ENCODE measurements at places on chromosomes 2 and 18.

DNA sequence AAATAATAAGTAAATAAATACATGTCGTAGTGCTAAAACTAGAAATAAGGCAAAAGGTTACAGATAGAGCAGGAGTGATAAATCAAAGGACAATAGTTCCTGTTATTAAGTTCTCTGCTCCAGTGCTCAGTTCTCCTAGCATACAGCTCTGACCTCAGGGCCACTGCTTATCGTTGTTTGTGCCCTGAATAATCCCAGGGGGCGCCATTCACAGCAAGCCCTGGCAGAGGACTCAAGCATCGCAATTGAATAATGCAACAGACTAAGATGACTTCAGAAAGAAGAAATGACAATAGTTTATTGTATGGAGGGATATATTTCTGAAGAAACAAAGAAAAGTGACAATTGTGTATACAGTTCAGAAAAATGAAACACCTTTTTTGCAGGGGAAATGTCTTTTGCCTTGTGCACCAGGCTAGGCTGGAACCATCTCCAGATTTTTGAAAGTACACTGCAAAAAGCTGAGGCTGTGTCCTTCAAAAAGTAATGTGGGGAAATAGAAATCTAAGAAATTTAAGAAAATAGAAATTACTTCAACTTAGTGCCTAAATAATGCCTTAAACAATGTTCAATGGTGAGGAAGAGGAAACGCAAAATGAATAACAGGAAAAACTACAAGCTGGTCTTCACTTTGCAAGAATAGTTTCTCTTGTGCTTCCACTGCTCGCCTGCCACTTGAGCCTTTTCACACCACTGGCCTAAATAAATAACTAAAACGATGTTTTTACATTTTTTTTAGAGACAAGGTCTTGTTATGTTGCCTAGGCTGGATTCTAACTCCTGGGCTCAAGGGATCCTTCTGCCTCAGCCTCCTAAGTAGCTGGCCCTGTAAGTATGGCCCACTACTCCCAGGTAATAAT is 19.0 kb upstream of the CCNYL1 start:
- peak; percentile 60 for DNase-seq

GRCh38 chr2:2524348-2524941 is 193.4 kb upstream of the MYT1L start:
- DNase-seq: no peak

GRCh38 chr2:43102366-43103092 is 123.9 kb downstream of the ZFP36L2 start:
- no peak for DNase-seq

- DNase-seq: no peak
Observed at GRCh38 chr2:2788076-2788475, 457.0 kb upstream of the MYT1L start.

DNA sequence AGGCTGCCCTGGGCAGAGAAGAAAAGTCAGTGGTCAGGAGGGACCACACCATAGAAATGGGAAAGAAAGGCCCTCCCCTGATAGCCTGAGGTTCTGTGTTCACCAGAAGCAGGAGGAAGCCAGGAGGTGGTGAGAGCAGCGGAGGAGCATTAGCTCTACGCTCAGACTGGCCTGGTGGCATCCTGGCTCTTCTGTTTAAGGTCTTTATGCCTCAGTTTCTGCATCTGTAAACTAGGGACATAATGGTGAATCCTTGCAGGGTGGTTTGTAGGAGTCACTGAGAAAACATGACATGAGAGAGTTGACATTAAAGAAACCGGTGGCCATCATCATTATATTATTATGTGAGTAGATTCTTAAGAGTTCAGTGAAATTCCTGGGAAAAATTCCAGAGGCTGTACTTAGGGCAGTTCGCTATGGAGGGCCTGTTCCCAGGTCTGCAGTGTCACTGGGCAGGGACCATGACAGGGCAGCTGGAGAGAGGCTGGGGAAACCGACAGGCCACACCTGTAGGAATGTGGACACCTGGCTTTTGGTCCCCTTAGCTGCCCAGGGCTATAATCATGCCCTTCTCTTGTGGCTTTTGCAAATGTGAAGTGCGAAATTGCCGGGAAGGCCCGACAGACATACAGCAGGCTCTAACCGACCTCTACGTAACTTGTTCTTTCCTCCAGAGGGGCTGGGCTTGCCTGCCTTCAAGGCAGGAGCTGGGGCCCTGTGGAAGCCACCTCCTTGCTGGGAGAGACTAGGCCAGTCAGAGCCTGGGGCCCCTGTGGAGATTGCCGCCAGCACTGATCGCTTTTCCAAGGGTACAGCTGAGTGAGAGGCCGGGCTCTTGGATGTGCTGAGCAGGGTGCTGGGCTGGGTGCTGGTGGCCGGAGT is 31.0 kb downstream of the GLI2 start:
- no peak for DNase-seq

GRCh38 chr2:42361728-42362283 is 789 bp upstream of the COX7A2L start:
- DNase-seq: no peak

DNA sequence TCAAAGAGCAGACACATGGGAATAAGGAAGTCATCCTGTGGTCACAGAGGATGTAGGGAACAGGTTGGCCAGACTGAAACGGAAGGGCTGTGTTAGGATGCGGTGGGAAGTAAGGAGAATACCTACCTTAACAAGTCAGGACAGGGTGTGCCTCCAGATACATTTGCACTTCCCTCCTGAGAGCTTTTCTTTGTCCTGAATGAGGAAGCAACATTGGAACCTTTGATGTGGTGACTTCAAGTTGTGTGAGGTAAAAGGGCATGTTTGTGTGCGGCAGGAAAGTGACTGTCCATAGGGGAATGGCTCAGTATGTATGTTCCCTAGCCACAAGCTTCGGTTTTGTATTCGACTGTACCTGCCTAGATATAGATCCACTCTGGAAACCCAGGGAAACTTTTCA is 24.9 kb upstream of the LRRTM1 start:
- no peak for DNase-seq

DNA sequence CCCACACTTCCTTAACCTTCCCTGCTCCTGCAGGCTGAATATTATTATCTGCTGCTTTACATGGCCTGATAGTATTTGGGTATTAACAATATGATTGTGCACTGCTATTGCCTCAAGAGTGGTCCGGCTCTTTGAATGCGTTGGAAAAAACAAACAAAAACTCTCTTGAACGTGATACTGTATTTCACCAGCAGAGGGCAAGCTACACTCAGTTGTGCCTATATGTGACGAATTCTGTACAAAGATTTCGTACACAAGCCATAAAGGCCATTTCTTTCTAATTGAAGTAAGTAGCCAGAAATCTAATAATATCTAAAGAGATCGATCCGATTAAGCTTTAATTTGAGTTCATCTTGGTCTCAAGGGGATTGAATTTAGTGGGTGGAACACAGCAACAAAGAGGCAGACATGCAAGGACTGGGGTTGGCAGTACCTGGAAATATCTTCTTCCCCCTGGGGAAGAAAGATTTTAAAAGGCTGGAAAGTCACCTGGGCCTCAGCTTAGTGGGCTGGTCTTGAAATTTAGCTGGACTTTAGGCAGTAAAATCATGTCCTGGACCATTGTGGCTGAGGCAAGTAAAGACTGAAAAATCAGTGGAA is 49.3 kb upstream of the RAB6D start:
- peak; percentile 58 for DNase-seq

- DNase-seq: no peak
Observed at GRCh38 chr2:11444737-11445136, 21.2 kb downstream of the E2F6 start.

- peak; percentile 31 for DNase-seq
Observed at GRCh38 chr18:3995476-3996102, 459.5 kb downstream of the DLGAP1 start.

DNA sequence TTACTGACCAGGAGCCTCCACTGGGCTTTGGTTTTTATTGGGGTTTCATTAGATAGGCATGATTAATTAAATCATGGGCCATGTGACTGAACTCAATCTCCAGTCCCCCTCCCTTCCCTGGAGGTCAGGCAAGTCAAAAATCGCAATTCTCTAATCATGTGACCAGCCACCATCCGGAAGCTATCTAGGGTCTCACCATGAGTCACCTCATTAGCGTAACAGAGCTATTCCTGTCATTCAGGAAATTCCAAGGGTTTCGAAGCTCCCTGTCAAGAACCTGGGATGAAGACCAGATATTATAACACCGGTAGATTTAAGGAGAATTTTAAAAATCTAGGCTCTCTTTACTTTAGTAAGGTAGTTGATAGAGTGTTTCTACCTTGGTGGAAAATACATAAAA is 180.3 kb upstream of the TCF4 start:
- no peak for DNase-seq

- no peak for DNase-seq
Observed at GRCh38 chr18:3651266-3651665, 201.3 kb downstream of the TGIF1 start.

- DNase-seq: no peak
Observed at GRCh38 chr18:21330122-21330701, 88.2 kb downstream of the GREB1L start.

DNA sequence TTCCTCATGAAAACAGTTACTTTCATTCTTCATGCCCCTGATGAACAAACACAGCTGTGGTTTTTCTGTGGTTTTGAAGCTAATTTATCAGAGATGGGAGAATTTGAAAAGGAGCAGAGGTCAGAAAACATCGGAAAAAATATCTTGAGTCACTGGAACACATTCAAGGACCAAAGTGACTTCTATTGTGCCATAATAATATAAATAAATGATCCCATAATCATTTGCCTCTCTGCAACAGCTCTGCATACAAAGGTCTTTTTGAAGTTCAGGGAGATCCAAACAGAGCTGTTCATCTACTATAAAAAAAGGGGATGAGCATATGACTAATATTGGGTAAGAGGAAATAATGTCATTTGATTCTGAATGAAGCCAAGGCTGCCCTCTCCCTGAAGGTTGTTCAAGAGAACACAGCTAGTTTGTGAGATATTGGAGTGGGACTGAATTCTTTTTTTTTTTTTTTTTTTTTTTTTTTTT is 201.3 kb upstream of the GALNT5 start:
- no peak for DNase-seq

DNA sequence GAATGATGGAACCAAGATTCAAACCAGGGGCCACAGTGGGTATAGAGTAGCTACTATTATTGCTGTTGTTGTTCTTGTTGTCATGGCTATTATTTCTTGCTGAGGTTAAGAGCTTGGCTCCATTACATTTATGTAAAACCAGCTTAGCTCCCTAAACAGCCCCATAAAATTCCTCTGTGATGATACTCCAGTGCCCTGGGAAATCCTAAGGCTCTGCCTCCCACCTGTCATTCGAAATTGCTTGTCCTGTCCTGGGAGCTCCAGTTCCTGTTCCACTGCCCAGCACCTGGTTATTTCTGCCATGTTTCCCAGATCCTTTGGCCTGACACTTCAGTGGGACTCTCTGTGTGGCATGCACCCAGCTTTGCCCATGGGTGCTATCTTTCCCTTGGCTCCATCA is 27.8 kb upstream of the NCOA1 start:
- no peak for DNase-seq

DNA sequence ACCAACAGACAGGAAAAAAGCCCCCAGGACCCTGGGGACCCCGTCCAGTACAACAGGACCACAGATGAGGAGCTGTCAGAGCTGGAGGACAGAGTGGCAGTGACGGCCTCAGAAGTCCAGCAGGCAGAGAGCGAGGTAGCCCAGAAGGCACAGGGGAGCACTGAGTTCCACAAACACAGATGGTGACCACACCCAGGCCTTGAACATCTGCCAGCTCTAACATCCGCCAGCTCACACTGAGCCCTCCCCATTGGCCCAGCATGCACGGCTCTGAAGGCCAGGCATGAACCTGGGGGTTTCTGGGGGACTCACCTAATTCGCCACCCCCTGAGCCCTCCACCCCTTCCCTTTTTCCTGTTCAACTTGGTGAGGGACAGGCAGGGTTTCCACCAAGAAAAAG is 25.6 kb upstream of the PRLH start:
- no peak for DNase-seq

- DNase-seq: no peak
Observed at GRCh38 chr2:168726375-168726774, 76.1 kb upstream of the NOSTRIN start.

- DNase-seq: no peak
Observed at GRCh38 chr18:22865354-22866116, 67.6 kb upstream of the RBBP8 start.

- DNase-seq: no peak
Observed at GRCh38 chr2:165436559-165436958, 32.9 kb upstream of the CSRNP3 start.

DNA sequence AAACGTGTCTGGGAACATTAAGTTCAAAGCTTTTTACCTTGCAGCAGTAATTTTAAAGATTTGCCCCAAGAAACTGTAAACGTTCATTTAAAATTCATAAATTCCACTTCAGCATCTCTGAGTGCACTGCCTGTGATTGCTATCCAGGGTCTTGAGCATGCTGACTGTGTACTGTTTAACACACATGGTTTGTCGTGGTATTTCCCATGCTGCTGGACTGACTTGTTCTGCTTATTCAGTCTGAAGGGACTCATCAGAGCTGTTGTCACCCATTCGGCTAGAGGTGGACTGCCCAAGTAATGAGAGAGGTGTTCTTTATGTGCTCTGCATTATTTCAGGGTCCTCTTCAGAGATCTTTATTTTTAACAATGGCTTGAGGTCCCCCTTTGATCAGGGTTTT is 53.1 kb downstream of the RHBDD1 start:
- DNase-seq: no peak

GRCh38 chr18:36831139-36831538 is 2.2 kb downstream of the KIAA1328 start:
- no peak for DNase-seq

- no peak for DNase-seq
Observed at GRCh38 chr18:62760403-62760734, 45.0 kb downstream of the PHLPP1 start.

Data from inflammatory macrophage treated with lipopolysaccharide for 1 hour (primary cell).